ENCODE measurements at places on chromosomes 1 and 21.
A peak's percentile ranks its signal among the peaks of the same experiment; 100 is the strongest.

- DNase-seq = peak; percentile 72
Observed at GRCh38 chr1:1291548-1292441, 11.6 kb downstream of the SCNN1D start.

GRCh38 chr21:18451670-18452069 is 48.1 kb upstream of the TMPRSS15 start:
- DNase-seq = no peak

GRCh38 chr1:14704846-14705245 is 106.4 kb downstream of the KAZN start:
- DNase-seq = no peak

- no peak for DNase-seq
Observed at GRCh38 chr1:219266524-219266923, 92.8 kb downstream of the LYPLAL1 start.

DNA sequence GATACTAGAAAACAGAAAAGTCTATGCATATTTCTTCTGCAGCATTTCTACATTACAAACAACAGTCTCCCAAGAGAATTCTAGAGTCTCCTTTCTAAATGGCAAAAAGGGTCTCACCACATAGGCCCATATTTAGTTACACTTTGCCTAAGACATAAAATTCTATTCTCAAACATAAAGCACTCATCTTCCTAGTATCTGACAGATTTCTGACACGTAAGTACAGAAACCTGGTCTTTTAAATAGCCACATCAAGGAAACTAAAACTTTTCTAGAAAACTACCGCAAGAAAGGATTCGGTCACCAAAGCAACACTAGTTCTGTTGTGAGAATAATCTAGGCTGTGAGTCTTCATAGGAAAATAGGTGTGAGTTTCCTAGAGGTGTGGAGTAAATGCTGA is 33.6 kb upstream of the CTSK start:
- no peak for DNase-seq

All from activated CD4-positive, alpha-beta memory T cell treated with anti-CD3 and anti-CD28 coated beads, Interleukin-2, amount 10 ng/mL, durations not matched to agents 7 days and 5 days (primary cell).